ENCODE measurements at places on chromosomes 11 and 22.
A peak's percentile ranks its signal among the peaks of the same experiment; 100 is the strongest.

GRCh38 chr22:24969560-24970301 lies 17.2 kb downstream of the KIAA1671 start:
- peak; percentile 59 for DNase-seq

- DNase-seq, result no peak
Measured at GRCh38 chr11:64092111-64092760, 56.5 kb downstream of the FLRT1 start.

GRCh38 chr11:9103542-9104276 lies 12.3 kb upstream of the SCUBE2 start:
- DNase-seq, result no peak

DNA sequence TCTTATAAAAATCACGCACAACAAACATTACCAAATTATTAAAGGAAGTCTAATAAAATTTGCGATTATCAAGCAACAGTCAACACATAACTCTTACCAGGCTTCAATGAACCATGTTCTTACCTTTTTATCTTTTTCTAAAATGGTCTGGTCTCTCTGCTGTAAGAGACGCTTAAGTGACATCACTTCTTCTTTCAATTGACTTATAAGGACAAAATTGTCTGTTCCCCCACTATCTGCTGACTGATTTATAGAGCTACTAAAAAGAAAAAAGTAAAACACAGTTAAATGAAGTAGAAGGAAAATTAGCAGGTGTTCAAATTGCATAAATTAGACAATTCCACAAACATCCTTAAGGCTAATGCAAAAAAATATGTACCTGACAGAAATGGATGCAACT lies 10.9 kb downstream of the FAM76B start:
- no peak for DNase-seq

DNA sequence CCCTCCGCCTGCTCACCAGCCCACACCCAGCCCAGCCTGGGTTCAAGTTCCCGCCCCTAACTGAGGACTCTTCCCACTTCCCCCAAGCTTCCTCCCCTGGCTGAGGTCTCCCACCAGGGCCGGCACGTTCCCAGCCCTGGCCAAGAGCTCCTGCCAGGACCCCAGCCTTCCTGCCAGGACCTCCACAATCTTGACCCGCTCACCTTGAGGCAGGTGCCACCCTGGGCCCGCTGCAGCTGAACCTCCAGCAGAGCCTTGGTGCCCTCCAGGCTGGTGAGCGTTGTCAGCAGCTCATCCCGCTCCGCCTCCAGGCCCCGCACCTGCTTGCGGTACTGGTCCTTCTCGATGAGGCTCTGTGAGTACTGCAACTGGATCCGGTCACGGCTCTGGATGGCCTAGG lies 13.2 kb downstream of the CARD10 start:
- no peak for DNase-seq

DNA sequence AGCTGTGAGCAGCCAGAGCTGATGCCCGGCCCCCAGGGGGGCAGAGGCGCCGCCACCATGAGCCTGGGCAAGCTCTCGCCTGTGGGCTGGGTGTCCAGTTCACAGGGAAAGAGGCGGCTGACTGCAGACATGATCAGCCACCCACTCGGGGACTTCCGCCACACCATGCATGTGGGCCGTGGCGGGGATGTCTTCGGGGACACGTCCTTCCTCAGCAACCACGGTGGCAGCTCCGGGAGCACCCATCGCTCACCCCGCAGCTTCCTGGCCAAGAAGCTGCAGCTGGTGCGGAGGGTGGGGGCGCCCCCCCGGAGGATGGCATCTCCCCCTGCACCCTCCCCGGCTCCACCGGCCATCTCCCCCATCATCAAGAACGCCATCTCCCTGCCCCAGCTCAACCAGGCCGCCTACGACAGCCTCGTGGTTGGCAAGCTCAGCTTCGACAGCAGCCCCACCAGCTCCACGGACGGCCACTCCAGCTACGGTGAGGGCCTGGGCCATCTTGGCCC lies 6.1 kb downstream of the CDC42EP1 start:
- peak; percentile 48 for DNase-seq

DNA sequence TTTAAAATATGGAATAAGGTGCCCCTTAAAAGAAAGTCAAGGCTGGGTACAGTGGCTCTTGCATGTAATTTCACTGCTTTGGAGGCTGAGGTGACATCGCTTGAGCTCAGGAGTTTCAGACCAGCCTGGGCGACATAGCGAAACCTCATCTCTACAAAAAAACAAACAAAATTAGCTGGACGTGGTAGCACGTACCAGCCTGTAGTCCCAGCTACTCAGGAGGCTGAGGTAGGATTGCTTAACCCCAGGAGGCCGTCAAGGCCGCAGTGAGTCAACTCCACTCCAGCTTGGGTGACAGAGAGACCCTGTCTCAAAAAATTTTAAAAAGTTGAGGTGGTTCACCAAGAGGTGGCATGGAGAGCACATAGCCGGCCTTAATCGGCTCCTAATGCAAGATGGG lies 17.7 kb upstream of the ADORA2A start:
- DNase-seq, result no peak

- no peak for DNase-seq
Measured at GRCh38 chr11:87417951-87418350, 380.2 kb downstream of the TMEM135 start.

GRCh38 chr11:64916040-64916774 lies 802 bp downstream of the ATG2A start:
- DNase-seq, result no peak
